ENCODE measurements at places on chromosomes 1 and 21.

GRCh38 chr21:38857152-38857825 is 51.6 kb downstream of the ETS2 start:
- no peak for DNase-seq

GRCh38 chr1:94884106-94884505 is 42.8 kb downstream of the CNN3 start:
- no peak for DNase-seq

GRCh38 chr1:180267211-180267561 is 37.1 kb downstream of the LHX4 start:
- no peak for DNase-seq

DNA sequence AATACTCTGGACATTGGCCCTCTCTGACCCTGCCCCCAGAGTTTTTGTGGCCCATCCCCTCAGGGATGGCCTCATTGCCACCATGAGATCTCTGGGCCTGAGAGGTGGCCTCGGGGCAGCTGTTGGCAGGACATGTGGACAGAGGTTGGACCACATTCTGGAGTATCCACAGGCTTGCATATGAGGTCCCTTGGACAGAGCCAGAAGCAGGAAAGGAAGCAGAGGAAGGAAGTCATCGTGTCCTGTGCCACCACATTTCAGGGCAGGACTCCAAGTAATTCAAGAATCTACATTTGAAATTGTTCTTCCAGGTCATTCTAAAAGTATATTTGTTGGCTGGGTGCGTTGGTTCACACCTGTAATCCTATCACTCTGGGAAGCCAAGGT is 95.9 kb upstream of the PPP2R5A start:
- no peak for DNase-seq

GRCh38 chr1:53851571-53852285 is 13.6 kb upstream of the NDC1 start:
- no peak for DNase-seq

GRCh38 chr1:150560576-150561253 is 11.5 kb downstream of the ADAMTSL4 start:
- DNase-seq: no peak

- no peak for DNase-seq
Measured at GRCh38 chr21:25416669-25417068, 190.6 kb downstream of the MRPL39 start.

- DNase-seq: no peak
Measured at GRCh38 chr1:92858564-92859399, 26.9 kb downstream of the RPL5 start.

- no peak for DNase-seq
Measured at GRCh38 chr1:147562819-147563218, 21.5 kb downstream of the BCL9 start.

DNA sequence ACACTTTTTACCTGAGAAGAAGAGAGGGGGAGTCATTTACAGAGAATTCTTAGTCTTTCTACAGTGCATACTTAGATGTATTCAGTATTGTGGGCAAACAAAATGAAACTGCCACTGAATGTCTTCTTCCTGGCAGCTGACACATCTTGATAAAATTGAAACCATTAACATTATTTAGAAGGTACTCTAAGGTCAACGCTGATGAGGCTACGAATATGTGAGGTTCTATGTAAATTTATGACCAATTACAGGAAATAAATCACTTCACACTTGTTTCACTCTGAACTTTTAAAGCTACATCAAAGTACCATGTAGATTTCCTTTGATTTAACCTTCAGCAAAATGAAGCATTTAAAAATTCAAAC is 51.3 kb upstream of the GFI1 start:
- no peak for DNase-seq

DNA sequence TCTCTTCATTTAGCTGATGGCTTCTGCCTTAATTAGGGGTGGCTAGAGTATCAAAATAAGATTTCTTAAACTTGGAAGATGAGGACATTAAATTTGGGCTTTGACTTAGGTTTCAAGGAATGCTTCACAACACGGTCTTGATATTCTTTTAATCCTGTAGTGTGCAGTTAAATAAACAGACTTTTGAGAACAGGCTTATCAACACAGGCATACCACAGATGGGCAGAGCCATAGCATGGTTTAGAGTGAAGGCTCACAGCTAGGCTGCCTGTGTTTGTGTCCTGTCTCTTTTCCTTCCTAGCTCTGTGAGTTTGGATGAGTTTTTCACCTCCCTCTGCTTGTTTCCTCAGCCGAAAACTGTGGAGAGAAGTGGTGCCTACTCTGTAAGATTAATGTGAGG is 102.3 kb upstream of the IPO9 start:
- no peak for DNase-seq
